ENCODE measurements at places on chromosomes 13 and 19.

GRCh38 chr13:85567909-85568308 is 231.3 kb downstream of the SLITRK6 start:
- no peak for DNase-seq

DNA sequence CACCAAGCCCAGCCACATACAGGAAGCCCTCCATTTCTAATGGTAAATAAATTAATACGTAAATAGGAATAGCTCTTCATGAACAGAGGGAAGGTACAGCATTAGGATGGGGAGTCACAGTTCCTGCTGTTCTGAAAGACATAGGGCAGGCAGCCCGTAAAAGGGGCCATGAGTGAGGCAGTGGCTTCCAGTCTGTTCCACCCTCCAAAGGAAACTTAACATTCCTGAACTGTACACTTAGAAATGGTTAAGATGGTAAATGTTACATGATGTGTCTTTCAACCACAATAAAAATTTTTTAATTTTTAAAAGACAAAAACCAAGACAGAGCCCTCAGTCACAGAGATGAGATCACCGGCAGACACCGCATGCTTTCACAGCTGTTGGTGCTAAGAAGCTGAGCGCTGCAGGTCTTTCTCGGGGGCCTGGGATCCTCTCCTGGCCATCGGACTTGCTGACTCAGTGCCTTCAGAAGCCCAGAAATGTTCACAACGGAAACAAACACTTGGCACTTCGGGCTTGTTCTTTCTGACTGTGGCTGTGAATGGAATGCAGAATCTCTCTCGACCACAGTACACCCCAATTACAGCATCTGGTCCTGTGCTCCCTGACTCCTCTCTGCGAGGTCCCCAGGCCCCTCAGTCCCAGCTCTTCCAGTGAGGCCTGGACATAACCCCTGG is 36.4 kb downstream of the EPS15L1 start:
- DNase-seq = no peak

DNA sequence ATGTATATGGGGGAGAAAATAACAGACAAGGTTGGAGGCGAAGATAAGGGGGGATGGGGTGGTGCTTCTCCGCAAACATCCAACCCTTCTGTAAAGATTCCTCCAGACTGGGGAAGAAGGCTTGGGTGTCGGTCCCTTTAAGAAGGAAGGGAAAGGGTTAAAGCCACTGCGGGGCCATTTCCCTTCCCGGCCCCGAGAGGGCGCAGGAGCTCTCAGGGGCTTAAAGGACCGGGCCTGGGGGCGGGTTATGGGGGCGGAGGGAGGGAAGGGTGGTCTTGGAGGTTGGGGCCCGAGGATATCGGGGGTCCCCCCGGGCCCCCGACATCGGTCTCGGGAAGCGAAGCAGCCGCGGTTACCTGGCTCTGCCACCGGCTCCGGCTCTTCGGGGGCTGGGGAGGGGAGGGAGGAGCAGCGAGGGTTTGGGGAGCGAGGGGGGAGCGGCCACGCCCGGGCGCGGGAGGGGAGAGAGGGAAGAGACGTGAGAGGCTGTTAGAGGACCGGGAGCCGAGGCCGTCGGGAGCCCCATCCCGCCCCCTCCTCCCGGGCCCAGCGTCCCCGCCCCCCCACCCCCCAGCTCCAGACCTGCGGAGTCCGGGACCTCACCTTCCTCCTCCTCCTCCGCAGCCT is 2.8 kb downstream of the TNNT1 start:
- DNase-seq = no peak

DNA sequence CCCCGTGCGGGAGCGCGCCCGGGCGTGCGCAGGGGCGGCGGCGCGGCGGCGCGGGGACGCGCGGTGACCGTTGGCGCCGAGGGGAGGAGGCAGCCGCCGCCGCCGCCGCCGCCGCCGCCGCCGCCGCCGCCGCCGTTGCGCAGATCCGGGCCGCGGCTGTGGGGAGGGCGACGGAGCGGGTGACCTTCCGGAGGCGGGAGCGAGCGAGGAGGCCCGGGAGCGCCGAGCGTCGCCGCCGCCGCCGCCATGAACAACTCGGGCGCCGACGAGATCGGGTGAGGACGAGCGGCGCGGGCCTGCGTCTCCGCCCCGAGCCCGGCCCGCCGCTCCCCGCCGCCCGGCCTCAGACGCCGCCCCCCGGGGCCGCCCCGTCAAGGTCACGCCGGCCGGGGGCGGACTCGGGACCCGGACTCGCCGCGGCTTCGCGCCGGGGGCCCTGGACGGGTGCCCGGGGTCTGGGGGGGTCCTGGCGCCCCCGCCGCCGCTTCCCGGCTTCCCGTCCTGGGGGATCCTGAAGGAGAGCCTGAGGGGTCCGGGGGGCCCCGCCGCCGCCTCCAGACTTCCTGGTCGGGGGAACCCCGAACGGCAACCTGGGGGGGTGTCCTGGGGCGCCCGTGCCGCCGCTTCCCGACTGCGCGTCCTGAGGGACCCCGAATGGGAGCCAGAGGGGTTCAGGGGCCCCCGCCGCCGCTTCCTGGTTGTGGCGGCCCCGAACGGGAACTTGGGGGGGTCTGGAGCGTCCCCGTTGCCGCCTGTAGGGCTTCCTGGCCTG is at the start of gene DAZAP1:
DAZAP1 (plus strand) TSS at position 59 of the 772 bp plus-strand sequence; CDS start at position 247, 188 bp downstream.
- no peak for DNase-seq

GRCh38 chr13:110506859-110507566 is 54.5 kb downstream of the RAB20 start:
- no peak for DNase-seq

DNA sequence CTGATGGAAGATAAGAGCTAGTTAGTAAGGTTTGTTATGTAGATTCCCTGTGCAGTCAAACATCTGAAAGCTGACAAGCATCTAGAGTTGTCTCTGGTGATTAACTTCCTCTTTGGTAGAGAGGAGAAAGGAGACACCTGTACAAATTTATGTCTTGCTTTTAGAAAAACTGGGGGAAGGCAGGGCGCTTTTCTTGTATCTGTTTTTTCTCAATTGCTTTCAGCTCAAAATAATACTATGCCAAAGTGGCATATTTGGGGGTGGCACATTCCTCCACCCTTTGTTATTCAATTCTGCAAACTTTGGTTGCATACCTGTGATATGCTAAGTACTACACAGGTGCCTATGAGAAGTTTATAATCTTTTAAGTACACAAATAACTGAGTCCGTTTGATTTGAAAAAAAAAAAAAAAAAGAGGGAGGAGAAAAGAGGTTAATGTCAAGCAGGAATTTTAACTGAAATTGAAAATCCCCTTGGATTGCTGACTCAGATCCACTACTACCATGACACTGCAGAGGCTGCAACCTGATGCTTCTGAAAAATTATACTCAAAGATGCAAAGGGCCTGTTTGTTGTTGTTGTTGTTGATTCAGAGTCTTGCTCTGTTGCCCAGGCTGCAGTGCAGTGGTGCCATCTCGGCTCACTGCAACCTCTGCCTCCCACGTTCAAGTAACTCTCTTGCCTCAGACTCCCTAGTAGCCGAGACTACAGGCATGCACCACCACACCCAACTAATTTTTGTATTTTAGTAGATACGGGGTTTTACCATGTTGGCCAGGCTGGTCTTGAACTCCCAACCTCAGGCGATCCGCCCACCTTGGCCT is 164.8 kb upstream of the NBEA start:
- no peak for DNase-seq

DNA sequence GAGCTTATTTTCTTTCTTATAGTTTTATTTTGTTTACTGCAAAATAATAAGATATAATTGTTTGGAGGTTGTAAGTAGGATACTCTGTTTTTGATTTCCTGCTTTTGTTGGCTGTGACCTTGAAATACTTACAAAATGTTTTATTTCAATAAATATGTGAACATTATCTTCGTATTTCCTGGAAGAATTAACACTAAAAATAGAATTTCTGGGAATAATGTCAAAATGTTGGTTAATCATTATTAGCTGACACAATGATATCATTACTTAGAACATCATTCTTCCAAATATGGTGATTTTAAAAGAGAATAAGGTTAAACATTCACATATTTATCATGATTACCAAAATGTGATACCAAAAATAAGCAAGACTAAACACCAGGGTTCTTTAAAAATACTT is 1148.6 kb upstream of the PRR20A start:
- no peak for DNase-seq

DNA sequence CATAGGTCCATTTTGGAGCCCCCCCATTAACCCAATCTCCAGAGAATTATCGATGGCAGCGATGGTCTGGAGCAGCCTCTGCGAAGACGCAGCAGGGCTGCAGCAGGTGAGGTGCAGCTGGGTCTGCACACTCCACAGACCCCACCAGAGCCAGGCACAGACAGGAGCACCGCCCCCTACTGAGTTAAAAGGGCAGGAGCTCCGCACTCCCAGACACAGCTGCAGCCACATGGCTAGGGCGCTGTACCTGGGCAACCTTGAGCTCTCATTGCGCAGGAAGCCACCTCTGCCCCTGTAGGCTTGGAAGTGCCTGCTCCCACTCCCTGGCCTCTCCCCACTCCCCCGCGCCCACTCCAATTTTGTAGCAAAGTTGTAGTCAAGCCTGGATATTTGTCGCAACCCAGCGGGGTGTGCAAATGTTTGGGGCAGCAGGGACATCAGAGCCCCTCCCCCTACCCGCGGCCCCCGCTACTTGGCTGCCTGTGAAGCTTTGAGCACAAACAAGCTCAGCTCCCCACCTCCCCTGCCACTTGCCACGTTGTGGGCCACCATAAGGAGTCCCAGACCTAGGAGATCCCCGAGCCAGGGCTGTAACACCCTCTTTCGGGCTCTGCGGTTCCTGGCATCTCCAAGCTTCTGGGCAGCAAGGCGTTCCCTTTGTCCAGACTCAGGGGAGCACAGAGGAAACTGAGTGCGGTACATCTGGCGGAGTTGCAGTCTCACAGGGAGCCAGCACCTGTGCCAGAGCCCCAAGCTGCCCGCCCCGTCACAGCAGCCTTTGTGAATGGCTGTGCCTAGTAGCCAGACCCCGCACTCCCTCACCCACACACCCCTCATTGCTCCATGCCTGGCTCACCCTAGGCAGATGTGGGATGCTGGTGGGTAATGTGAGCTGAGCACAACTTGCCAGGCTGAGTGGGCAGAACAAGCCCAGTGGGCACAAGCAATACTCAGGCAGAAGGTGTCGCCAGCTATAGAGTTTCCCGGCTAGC is 949.7 kb upstream of the SLITRK1 start:
- no peak for DNase-seq

DNA sequence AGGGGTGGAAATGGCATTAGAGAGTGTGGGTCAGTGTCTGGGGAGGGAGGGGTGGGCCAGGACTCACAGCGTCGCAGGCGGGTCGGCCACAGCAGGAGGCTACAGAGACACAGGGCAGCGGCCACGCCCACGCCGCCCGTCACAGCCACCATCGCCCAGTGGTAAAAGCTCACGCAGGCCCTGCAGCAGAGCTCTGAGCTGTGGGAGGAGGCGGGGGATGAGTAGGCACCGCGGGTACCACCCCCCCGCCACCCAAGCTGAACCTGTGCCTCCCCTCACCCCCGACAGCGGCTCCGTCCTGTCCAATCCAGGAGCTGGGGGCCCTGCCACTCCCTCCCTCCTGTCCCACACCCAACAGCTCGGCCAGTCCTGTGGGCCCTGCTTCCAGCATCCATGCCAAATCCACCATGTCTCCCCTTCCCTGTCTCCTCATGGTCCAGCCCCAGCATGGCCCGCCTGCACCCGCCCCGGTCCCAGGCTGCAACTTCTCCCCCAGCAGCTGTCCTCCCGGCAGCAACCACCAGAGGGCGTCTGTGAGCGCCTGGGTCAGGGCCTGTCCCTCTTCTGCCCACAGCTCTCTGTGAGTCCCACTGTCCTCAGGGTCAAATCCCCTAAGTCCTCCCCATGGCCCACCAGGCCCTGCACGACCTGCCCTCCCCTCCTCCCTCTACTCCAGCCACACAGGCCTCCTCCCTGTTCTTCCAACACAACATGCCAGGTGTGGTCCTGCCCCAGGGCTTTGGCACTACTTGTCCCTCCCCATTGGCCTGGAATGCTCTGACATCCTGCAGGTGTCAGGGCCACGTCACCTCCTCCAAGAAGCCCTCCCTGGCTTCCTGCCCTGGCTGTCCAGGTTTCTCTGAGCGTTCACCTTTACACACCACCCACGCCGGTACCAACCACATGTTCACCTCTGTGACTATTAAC is 6.0 kb downstream of the TEKTIP1 start:
- no peak for DNase-seq

GRCh38 chr19:11345122-11345803 is 805 bp downstream of the TMEM205 start:
- DNase-seq = no peak

DNA sequence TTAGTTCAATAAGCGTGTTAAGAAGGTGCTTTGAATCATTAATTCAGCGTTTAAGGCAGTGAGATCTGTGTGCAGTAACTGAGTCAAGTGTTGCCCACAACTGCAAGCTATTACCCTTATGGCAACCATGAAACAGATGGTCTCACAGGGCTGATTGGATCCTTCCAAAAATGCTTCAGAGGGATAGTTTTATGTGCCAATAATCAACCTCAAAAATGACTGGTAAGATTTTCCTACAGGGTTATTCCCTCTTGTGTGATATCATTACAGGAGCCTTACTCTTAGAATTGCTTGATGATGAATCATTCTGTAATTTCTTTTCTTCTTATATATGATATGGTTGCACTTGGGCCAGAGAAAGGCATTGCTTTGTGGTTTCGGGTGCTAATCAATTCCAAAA is 1299.2 kb upstream of the ATXN8OS start:
- DNase-seq = no peak

DNA sequence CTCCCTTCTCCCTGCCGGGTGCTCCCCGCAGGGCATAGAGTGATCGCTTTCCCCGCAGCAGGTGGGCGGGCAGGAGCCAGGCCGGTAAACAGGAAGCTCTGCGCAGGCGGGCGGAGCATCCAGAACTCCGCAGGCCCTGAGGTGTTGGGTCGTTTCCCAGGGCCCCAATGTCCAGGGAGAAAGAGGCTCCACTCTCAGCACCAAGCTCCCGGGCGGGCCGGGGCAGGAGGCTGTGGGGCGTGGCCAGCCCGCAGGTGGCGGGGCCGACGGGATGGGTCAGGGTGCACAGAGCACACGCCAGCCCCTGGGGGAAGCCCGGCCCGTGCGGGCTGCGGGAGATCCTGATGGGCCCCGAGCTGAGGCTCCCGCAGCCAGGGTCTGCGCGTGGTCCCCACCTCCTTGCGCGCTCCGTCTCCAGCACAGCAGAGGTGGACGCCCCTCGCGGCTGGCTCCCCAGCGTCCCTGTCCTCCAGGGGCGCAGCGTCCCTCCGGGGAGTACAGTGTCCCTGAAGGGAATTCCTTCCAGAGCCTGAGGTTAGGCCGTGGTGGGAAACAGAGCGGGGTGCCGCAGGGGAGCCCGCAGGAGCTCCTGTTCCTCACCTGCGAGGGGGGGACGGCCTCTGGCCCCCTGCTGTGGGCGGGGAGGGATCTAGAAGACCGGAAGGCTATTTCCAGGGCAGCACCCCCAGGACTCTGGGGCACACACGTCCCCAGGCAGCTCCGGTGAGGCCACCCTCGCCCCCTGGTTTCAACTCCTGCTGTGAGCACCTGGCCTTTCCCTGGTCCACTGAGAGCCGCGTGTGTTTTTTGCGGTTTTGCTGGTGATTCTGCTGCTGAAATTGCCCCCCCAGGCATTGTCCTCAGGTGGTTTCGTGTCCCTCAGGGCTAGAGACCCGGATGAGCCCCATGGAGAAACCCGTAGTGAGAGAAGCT is 12.2 kb downstream of the PIP5K1C start:
- no peak for DNase-seq

GRCh38 chr13:109816112-109816807 is 29.9 kb upstream of the IRS2 start:
- no peak for DNase-seq
